ENCODE measurements at places on chromosomes 6 and 20. TPM values are rescaled to one million over a fixed set of nuclear protein-coding genes. Genes with fewer than 3 reads are reported as not detected.

GRCh38 chr6:35179901-35180535, 33.7 kb upstream of the SCUBE3 start:
- no peak for DNase-seq

GRCh38 chr20:5689463-5689862, 60.7 kb upstream of the SHLD1 start:
- no peak for DNase-seq

DNA sequence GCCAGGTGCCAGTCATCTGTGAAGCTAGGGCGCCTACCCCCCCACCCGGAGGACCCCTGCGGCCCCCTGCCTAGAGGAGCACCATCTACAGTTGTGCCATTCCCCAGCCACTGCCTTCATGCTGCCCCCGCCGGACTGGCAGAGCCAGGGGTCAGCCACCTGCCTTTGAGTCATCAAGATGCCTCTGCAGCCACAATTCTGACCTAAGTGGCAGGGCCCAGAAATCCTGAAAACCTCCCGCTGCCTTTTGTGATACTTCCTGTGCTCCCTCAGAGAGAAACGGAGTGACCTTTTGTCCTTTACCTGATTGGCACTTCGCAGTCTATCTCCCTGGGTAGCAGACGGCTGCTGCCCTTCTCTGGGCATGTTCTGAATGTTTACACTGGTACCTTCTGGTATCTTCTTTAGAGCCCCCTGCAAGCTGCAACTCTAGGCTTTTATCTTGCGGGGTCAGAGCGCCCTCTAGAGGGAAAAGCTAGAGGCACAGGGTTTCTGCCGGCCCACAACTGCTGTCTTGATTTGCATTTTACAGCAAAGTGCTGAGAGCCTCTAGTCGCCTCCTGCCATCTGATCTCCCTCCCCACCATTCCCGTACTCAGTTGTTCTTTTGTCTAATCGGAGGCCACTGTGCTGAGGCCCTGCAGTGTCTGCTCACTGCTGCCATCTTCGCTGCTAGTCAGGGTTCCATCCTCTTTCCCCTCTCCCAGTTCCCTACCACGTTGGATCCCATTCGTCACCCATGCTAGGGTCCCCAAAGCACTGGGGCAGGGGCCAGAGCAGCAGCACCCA, 26.9 kb downstream of the SPATA2 start:
- DNase-seq = no peak

- DNase-seq = no peak
Measured at GRCh38 chr6:98416027-98416426, 418.3 kb upstream of the POU3F2 start.

Gene PBOV1
- not detected for total RNA-seq
